ENCODE measurements at places on chromosomes 5 and 9.

- DNase-seq = no peak
Measured at GRCh38 chr9:5274770-5275169, 29.7 kb downstream of the RLN2 start.

- no peak for DNase-seq
Measured at GRCh38 chr9:81621118-81621517, 68.2 kb downstream of the TLE1 start.

DNA sequence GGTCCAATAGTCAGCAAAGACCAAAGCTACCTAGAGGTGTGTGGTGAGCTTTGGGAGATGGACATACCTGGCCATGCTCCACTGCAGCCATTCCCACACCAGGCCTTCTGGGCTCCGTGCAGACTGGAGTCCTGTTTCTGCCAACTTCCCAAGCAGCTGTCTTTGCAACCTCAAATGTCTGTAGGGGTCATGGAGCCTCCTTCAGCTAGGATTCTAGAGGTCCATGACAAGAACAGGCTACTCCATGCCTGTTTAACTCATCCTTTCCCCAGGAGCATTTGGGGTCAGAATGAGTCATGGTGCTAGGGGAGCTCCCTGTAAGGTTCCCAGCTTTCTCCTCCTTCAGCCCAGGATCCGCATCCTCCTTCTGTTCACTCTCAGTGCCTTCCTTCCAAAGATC is 17.1 kb downstream of the VPS13A start:
- no peak for DNase-seq

DNA sequence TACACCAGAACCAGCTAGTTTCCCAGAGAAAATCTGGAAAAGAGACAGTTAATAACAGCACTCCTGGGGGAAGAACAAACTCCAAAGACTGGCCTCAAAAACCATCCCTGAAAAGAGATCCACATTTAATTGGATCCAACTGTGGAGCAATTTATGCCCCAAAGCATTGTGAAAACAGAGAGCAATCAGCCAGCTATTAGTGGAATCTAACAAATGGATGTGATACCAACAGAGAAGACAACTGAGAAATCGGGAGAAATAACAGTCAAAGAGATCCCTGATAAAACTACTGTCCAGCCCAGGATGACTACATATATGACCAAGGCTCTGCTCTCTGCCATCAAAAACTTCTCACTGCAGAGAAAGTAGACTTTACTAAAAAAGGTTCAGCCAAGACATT is 40.5 kb upstream of the TRIO start:
- no peak for DNase-seq

DNA sequence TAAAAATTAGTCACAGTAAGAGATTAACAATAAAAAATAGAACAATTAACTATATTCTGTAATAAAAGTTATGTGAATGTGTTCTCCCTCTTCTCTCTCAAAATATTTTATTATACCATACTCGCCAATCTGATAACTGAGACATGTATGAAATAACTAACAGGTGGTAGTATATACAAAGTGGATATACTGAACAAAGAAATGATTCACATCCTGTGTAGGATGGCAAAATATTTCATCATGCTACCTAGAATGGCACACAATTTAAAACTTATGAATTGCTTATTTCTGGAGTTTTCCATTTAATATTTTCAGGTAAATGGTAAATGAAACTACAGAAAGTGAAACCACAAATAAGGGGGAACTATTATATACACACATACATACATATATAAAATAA is 152.5 kb downstream of the RNF180 start:
- DNase-seq = no peak
